Effector memory CD4-positive, alpha-beta T cell (primary cell): ENCODE measurements at places on chromosomes 3 and 15.

DNA sequence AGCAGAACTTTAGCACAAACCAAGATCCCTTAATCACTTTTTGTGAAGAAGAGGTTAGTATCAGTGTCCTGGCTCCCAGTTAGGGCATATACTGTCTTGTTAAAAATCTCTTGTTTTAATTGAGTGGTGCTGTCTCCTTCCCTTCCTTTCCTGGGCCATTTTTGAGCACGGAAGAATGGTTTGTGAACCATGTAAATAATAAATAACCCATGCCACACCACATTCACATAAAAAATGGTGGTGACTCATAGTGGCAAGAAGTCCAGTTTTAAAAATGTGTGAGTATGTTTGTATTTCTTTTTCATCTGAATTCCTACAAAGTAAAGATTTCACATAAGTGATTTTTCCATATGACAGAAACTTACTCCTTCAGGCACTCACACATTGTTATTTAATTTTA lies 59.1 kb upstream of the SPRED1 start:
- no peak overlapping the region for H3K27ac ChIP-seq
- no peak for DNase-seq
- no peaks in the 10 kb centered on the region for H3K27me3 ChIP-seq
- no peak overlapping the region for H3K4me3 ChIP-seq
- no peaks in the 10 kb centered on the region for H3K36me3 ChIP-seq

DNA sequence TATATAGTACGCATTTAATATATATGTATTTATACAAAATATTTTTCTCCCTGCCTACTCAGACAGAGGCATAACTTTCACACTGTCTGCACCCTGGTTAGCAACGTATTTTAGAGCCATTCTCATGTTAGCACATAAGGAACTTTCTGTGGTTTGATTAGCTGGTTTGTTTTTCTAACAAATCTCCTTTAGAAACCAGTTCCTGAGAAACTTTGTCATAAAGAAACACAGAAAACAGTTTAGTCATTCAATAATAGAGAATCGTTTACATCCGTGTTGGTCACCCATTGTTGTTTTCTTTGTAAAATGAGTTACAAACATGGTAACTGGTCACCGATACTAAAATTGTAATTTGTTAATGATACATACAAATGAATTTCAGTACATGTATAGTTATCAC lies 5.9 kb upstream of the NGRN start:
- DNase-seq: no peak
- H3K27me3 ChIP-seq: no peaks in the 10 kb centered on the region
- H3K4me1 ChIP-seq: peaks cover 5% of the 10 kb centered on the region
- H3K36me3 ChIP-seq: no peaks in the 10 kb centered on the region

DNA sequence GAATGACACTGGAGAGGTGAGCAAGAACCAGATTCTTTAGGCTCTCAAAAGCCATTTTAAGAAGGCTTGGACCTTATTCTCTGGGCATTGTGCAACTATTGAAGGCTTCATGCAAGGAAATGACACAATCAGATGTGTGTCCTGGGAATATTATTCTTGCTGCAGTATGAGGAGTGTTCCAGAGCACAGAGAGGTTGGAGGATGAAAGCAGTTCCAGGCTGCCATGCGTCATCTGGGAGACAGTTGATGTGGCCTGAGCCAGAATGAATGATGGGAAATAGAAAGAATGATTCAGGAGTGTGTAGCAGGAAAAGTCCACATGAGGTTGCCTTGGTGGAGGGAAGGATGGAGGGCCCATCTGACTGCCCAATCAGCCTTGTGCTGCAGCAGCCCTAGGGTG lies 123.1 kb downstream of the CHCHD6 start:
- H3K27ac ChIP-seq: no peak overlapping the region
- no peak for DNase-seq
- H3K4me3 ChIP-seq: no peak overlapping the region
- H3K27me3 ChIP-seq: no peaks in the 10 kb centered on the region

GRCh38 chr3:29329986-29330890 lies 49.4 kb downstream of the RBMS3 start:
- no peaks in the 10 kb centered on the region for H3K4me1 ChIP-seq
- H3K27ac ChIP-seq: no peak overlapping the region
- no peak overlapping the region for H3K4me3 ChIP-seq

- DNase-seq: no peak
- H3K27ac ChIP-seq: no peak overlapping the region
- H3K4me1 ChIP-seq: no peaks in the 10 kb centered on the region
- no peaks in the 10 kb centered on the region for H3K36me3 ChIP-seq
- no peaks in the 10 kb centered on the region for H3K27me3 ChIP-seq
Observed at GRCh38 chr3:176351408-176351807, 845.9 kb downstream of the TBL1XR1 start.

DNA sequence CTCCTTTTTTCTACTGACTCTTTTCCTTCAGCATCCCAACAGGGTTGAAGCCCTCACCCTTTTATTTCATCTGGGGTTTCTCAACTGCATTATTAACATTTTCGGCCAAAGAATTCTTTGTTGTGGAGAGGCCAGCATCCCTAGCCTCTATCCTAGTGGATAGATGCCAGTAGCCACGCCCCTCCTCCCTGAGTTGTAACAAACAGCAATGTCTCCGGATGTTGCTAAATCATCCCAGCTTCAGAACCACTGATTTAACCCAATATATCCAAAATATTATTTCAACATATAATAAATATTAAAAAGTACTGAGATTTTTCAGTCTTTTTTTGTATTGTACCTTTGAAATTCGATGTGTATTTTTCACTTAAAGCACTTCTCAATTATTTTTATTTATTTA lies 2.0 kb upstream of the RNF111 start:
- no peak overlapping the region for H3K4me3 ChIP-seq
- no peak for DNase-seq
- H3K27me3 ChIP-seq: no peaks in the 10 kb centered on the region
- peaks cover 27% of the 10 kb centered on the region for H3K4me1 ChIP-seq
- no peaks in the 10 kb centered on the region for H3K36me3 ChIP-seq

GRCh38 chr3:52483081-52483480 lies 12.1 kb upstream of the STAB1 start:
- H3K27ac ChIP-seq: no peak overlapping the region
- peaks cover 81% of the 10 kb centered on the region for H3K36me3 ChIP-seq
- H3K27me3 ChIP-seq: no peaks in the 10 kb centered on the region
- no peak overlapping the region for H3K4me3 ChIP-seq

- H3K4me1 ChIP-seq: no peaks in the 10 kb centered on the region
- no peak overlapping the region for H3K27ac ChIP-seq
- H3K27me3 ChIP-seq: no peaks in the 10 kb centered on the region
- H3K4me3 ChIP-seq: no peak overlapping the region
- H3K36me3 ChIP-seq: no peaks in the 10 kb centered on the region
Observed at GRCh38 chr3:2540115-2540514, 441.4 kb downstream of the CNTN4 start.
